ENCODE measurements at places on chromosomes 5 and 9.
A peak's percentile ranks its signal among the peaks of the same experiment; 100 is the strongest.

- DNase-seq = no peak
Observed at GRCh38 chr5:73764586-73764985, 138.6 kb downstream of the ARHGEF28 start.

GRCh38 chr5:13658761-13659160 is 285.7 kb downstream of the DNAH5 start:
- DNase-seq = no peak

- no peak for DNase-seq
Observed at GRCh38 chr9:92807031-92807756, 42.6 kb upstream of the BICD2 start.

GRCh38 chr5:157160001-157160400 is 6.1 kb downstream of the GARIN3 start:
- peak; percentile 79 for DNase-seq

DNA sequence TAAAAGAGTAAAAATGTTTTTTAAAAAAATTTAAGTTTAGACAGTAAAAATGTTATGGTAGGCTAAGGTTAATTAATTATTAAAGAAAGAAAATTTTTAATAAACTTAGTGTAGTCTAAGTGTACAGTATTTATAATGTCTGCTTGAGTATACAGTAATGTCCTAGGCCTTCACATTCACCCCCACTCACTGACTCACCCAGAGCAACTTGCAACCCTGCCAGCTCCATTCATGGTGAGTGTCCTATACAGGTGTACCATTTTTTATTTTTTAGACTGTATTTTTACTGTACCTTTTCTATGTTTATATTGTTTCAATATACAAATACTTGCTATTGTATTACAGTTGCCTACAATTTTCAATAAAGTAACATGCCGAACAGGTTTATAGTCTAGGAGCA is 234.1 kb downstream of the AUH start:
- DNase-seq = no peak

DNA sequence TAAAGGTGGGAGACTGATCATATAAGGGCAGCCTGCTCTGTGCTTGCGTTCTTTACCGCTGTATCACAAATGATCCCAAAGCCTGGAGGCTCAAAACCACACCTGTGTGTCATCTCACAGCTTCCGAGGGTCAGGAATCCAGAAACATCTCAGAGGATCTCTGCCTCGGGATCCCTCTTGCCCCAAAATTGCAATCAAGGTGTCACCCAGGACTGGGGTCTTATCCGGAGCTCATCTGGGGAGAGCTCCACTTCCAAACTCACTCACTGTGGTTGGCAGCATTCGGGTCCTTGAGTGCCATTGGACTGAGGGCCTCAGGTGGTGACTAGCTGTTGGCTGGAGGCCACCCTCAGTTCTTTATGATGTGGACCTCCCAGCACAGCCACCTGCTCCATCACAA is 26.7 kb upstream of the FCN2 start:
- DNase-seq = no peak

DNA sequence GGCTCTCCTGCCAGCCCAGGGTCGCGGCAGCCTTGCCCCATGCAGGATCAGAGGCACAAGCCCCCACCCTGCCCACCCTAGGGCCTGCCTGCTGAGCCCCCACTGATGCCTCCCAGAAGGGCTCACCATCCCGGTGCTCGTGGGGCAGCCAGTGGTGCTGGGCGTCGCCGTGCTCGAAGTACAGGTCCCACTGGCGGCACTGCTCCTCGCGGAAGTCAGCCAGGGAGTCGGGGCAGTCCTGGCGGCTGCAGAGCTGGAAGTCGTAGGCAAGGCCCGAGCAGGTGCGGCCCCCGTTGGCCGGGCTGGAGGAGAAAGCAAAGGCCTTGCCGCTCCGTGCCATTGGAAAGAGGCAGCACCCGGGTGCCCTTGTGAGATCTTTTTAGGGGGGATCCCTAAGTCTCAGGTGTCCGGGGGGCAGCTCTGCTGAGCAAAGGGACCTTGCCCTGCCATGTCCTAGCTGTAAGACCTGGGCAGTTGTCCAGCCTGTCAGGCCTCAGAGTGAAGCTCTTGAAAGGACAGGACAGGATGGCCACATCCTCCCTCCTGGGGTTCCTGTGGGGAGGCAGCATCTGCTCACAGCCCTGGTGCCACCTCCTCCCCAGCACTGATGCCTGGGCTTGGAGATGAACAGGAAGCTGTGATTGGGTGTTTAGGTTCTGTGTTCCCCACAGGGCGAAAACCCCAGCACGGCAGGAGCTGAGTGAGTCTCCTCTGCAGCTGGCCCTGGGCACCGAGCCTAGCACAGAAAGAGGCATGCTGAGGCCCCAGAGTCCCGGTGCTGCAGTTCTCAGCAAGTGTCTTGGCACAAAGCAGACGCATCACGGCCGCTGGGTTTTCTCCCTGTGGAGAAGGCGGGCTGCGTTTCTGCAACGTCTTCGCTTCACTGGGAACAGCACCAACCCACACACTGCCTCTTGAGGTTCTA is 77.7 kb downstream of the ZNF354C start:
- no peak for DNase-seq

GRCh38 chr5:112643339-112643971 is 94.2 kb upstream of the APC start:
- DNase-seq = no peak

DNA sequence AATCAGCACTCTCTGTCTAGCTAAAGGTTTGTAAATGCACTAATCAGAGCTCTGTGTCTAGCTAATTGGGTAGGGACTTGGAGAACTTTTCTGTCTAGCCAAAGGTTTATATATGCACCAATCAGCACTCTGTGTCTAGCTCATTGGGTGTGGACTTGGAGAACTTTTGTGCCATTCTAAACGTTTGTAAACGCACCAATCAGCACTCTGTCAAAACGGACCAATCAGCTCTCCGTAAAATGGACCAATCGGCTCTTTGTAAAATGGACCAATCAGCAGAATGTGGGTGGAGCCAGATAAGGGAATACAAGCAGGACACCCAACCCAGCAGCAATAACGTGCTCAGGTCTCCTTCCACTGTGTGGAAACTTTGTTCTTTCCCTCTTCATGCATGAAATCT is 298.6 kb upstream of the PTPRD start:
- no peak for DNase-seq

DNA sequence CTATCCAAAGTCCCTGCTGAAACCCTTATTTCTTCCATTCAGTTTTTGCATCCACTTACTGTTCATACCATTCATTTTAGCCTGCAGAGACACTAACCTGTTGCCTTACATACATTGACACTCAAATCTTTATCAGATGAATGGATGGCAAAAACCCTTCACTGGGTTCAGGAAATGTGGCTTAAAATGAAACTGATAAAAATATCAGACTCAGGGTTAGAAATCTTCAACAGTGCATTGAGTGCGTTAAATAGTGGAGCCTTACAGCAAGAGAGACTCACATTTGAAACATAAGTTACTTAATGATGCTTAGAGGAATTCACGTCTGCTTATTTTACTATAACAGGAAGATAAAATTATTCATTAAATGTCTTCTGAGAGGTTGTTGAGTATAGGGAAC is 28.0 kb upstream of the BNC2 start:
- no peak for DNase-seq

GRCh38 chr5:28743025-28743715 is 1704.8 kb upstream of the CDH9 start:
- no peak for DNase-seq

DNA sequence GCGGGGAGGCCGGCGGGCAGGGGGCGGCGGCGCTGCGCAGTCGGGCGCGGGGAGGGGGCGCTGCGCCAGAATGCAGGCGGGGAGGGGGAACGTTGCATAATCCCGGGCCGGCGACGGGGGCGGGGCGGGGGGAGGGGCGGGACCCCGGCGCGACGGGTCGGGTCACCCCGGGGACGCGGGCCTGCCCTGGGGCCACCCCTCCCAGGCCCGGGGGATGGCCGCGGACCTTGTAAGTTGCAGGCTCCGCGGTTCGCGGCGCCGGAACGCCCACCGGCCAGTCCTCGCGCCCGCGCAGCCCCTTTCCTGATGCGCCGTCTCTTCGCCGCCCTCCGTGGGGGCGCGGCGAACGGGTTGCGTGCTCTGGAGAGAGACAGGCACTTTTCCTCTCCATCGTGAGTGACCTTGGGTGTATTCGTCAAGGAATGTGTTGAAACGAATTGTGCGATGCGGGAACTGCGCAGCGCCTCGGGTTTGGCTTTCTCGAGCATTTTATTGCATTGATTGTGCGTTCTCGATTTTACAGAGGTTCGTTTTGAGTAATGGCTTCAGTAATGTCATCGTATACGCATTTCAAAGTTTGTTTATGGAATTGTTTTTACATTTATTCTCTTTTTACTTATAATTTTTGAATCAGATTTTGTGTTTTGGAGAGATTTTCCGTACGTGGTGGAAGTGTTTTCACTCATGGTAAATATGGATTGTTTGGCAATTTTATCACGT is 802 bp downstream of the SPIN1 start:
- peak; percentile 34 for DNase-seq

GRCh38 chr5:64680289-64680688 is 10.0 kb upstream of the SHISAL2B start:
- no peak for DNase-seq

DNA sequence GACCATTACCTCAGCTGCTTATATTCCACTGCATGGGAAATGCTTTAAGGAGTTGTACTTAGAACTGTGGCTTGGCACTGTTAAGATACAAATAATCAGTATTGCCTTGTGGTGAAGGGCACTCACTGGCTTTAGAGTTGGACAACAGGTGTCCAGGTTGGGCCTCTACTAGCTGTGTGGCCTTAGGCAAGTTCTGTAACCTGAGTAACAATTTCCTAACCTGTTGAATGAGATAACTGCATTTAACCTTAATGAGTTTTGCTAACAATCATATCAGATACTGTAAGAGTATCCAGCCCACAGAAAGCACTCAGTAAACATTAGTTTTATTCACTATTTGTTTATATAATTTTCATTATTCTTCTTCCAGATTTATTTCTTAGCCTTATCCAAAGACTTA is 17.2 kb upstream of the HK3 start:
- DNase-seq = no peak

- no peak for DNase-seq
Observed at GRCh38 chr5:119405419-119405818, 46.9 kb upstream of the HSD17B4 start.

DNA sequence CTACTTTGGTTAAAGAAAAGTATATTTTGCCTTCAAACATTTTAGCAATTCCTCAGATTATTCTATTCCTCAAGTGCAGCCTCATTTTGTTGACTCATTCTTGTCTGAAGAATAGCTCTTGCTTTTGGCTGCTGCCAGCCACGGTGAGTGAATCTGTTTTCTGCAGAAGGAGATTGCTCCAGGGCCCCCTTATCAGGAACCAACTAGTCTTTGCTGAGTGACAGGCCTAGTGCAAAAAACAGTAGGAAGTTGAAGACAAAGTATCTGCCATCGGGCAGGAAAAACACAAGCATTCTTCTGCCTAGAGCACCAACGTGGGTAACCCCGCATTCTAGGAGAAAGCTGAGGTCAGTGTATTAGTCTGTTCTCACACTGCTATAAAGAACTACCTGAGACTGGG is 42.3 kb downstream of the ZNF883 start:
- no peak for DNase-seq

GRCh38 chr5:345404-346195 is 24.1 kb downstream of the AHRR start:
- no peak for DNase-seq

DNA sequence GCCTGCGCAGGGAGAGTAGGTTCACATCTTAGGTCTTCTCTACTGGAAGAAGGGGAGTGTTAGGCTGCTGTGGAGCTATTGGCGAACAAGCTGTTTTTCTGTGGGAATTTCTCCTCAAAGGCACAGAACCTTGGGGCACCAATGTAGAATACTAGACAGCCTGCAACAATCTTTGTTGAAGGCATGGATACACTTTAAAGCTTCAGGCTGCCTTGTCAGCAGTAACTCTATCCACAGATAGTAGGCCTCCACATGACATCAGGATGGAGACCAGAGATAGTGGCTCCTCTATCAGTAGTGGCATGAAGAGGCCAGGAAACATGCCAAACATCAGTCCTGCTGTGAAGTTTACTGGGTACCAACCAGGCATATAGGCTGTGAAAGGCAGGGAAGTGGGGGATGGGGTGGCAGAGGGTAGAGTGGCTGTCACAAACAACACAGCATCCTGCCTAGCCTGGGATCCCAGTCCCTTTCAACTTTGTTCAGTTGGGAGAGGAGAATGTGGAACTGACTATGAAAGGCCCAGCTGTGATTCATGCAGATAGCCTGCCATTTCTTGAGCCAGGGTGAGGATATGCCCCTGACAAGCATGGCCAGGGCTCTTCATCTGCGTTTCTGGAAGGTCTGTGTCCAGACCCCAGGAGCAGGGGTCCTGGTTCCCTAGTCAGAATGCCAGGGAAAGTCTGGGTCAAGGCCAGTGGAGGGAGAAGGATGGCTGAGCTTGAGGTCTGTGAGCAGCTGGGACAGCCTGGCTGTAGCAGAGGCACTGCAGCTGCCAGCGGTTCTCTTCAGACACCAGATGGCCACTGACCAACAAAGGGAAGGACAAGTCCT is 1.0 kb upstream of the HK3 start:
- no peak for DNase-seq

DNA sequence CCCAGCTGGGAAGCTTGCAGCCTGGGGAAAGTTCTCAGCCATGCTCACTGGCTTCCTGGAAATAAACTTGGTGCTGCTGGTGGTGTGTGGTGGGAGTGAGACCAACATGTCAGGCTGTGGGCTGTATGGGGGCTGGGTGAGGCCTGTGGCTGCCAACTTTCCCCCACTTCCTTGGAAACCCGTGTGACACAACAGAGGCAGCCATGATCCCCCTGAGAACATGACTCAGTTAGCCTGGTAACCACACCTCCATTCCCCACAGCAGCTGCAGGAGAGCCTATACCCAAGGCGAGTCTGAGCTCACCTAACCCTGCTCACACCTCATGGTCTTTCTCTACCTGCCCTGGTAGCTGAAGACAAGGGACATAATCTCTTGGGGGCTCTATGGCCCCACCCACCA is 72.7 kb upstream of the RGMB start:
- no peak for DNase-seq

- no peak for DNase-seq
Observed at GRCh38 chr5:142080248-142080647, 28.3 kb upstream of the NDFIP1 start.

GRCh38 chr9:37046683-37047082 is 12.6 kb upstream of the PAX5 start:
- no peak for DNase-seq

DNA sequence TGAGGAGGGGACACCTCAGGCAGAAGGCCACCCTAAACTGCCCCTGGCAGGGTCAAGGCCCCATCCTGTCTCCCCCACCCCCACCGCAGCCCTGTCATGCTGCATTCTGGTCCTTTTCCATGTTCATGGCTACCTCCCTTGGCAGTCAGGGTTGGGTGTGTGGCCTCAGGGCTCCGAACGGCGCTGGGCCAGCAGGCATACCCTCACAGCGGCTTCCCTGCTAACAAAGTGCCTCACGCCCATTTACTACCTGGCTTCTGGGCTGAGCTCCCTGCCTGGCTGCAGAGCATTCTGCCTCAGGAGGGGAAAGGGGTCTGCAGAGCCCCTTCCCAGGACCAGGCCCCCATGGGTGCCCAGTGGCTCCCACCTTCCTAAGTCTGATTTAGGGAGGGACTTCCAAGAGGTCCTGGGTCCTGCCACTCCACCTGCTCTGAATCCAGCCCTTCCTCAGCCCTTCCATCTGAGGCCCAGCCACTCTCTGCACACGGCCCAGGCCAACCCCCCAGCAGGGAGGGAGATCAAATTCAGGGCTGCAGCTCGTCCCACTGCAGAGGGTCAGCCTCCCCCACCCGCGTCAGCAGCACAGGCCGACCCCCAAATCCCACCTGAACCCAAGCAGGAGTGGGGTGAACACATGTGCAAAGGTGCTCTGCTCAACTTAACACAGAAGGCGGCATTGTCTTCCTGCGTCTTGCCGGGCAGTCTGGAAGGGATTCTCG is 115.9 kb upstream of the PHYKPL start:
- no peak for DNase-seq

GRCh38 chr5:81825237-81825636 is 74.3 kb upstream of the SSBP2 start:
- no peak for DNase-seq

- peak; percentile 31 for DNase-seq
Observed at GRCh38 chr5:112186401-112186990, 232.6 kb downstream of the EPB41L4A start.

All from CD4-positive, alpha-beta T cell treated with Interleukin-10 for 1 hour (primary cell).